ENCODE measurements at places on chromosomes 4 and X. TPM values are rescaled to one million over a fixed set of nuclear protein-coding genes. Genes with fewer than 3 reads are reported as not detected.

- no peak for DNase-seq
These were observed 28.5 kb downstream of the NKX1-1 start for GRCh38 chr4:1377606-1378261.

- no peak for DNase-seq
These were observed 20.9 kb downstream of the SPIN3 start for GRCh38 chrX:56974408-56974807.

DNA sequence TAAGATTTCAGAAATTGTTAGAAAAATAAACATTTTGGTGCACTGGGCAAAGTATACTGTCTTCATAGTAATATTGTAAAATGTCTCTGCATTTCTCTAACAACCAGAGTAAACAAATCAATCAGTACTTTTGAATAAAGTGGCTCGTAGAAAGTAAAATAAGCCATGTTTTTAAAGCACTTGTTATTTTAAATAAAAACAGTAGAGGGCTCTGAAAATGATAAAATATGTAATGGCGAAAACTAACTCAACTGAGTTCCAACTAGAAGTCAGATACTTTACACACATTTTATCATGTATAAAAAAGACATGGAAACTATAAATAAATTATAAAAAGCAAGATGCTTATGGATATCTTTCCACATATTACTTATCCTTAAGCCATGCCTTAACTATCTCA lies 1134.4 kb downstream of the PDHA2 start:
- no peak for DNase-seq

- DNase-seq, result no peak
These were observed at the start of gene ZIC3 for GRCh38 chrX:137565921-137566745. Gene ZIC3 (plus strand): TSS chrX:137566127. CDS start chrX:137566692, 565 bp downstream.

- no peak for DNase-seq
These were observed 116.2 kb downstream of the AASDH start for GRCh38 chr4:56271131-56271530.

DNA sequence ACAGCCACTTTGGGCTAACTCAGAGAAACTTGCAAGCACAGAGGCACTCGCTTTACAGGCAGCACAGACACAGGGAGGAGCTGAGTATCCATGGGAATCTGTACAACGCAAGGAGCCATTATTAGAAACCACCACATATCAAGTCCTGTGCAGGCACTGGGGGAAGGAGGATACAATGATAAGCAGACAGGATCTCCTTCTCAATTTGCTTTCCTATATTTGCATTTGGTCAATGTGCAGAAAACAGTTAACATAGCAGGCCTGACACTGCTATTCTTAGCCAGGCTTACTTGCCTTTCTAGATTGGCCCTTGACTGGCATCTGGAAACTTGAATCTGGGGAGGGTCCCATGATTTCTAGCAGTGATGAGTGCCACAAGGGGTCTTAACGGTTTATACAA lies 65.8 kb downstream of the TEC start:
- no peak for DNase-seq

DNA sequence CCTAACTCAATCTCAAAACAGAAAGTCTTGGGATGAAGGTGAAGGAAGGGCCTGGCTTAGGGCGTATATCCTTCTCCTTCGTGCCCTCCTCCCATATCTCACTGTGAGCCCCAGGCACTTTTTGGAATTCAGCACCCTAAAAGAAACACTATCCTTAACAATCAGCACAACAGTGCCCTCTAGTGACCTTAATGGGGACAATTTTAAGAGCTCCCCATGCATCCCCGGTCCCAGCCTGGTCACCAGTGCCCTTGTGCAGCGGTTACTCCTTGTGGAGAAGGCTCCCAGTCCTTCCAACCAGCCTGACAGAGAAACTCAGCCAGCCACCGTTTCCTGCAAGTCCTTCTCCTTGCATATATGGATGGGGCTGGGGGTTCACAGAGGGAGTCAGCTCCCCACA lies 4.2 kb downstream of the PAK3 start:
- no peak for DNase-seq

DNA sequence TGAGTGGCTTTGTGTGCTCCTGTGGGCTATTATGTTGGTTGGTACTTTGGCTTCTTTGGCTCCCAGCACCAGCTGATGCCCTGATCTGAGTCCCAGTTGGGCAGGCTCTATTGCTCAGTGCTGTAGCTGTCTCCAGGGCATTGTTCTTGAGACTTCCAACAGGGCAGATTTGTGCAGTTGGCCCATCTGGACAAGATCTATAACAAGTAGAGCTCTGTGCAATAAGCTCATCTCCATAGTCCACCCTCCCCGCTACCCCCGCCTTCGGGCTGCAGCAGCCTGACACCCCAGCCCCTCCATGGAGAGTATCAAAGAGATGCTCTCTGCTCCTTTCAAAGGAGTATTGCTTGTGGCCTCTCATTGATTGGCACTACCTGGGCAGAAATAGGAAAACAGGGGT lies 5.8 kb upstream of the TMEM31 start:
- DNase-seq, result no peak

DNA sequence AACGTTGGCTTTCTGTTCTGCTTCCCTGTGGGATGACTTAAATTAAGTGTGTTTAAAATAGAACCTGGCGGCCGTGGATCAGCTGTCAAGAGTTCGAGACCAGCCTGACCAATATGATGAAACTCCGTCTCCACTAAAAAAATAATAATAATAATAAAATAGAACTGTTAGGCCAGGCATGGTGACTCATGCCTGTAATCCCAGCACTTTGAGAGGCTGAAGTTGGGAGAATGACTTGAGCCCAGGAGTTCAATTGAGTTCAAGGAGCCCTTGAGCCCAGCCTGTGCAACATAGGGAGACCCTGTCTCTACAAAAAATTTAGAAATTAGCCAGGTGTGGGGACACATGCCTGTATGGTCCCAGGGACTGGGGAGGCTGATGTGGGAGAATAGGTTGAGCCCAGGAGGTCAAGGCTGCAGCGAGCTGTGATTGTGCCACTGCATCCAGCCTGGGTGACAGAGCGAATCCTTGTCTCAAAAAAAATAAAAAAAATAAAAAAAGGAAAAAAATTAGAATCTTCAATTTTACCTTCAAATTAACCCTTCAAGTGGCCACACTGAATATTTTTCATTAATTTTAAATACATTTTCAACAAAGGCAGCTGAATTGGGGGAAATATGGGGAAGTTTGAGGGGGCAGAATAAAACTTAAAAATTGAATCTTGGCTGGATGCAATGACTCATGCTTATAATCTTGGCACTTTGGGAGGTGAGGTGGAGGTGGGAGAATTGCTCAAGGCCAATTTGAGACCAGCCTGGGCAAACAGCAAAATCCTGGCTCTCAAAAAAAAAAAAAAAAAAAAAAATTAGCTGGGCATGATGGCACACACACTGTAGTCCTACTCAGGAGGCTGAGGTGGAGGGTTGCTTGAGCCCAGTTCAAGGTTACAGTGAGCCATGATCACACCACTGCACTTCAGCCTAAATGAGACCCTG lies 31.8 kb upstream of the HSD17B13 start:
- no peak for DNase-seq

DNA sequence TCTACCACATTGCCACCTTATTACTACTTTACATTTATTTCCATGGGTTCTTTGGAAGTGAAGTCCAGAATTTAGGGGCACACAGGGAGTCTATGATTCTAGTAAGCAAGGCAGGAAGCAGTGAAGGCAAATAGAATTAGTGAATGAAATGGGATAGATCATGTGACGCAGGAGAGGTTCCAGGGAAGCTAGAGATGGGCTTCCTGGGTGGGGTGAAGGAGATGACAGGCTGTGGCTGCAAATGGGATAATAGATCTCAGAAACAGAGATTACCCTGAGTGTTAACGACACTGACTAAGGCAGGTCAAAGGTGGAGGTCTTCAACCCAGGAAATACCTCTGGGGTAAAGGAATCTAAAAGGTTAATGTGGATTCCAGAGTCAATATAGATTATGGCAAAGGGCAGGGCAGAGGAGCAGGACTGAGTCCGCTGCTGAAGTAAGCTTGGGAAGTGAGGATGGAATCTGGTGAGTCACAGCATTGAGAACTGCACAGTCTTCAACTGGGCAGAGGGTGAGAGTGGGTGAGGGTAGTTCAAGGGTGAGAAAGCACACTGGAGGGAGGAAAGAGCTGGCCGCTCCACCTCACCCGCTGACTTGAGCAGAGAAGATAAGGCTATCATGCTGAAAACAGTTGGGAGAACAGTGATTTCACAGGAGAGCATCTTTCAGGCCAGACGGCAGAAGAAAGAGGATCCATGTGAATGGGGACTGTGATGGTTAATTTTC lies 70.8 kb downstream of the ANXA3 start:
- no peak for DNase-seq

DNA sequence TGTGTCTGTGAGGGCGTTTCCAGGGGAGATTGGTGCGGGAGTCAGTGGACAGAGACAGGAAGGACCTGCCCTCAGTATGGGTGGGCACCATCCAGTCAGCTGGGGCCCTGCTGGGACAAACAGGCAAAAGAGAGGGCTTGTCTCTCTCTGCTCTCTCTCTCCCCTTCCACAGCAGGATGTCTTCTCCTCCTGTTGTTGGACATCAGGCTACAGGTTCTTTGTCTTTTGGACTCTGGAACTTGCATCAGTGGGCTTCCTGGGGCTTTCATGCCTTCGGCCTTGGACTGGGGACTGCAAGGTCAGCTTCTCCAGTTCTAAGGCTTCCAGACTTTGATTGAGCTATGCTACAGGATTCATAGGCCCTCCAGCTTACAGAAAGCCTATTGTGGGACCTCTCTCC lies 59.6 kb downstream of the ADGRA3 start:
- DNase-seq, result no peak

DNA sequence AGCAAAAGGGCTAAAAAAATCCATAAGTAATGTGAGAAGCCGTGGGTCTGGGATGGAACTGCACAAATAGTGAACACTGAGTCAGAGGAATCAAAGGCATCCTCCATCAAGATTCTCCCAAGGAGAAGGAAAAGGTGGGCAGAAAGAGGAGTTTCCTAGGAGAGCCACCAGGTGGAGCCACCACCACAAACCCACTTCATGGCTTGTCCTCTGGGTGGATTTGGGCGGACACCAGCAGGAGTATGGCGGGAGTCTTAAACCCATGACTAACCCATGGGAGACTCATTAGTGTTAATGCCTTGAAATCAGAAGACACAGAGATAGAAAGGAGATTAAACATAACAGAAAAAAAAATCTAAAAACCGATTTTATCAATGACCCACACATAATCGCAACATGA lies 147.7 kb downstream of the SH3KBP1 start:
- DNase-seq, result peak; percentile 50

GRCh38 chr4:70654605-70655011 lies 11.7 kb downstream of the JCHAIN start:
- no peak for DNase-seq

- DNase-seq, result peak; percentile 46
These were observed 552 bp upstream of the NAA10 start for GRCh38 chrX:153935326-153935851.

- no peak for DNase-seq
These were observed 5.0 kb downstream of the F8A1 start for GRCh38 chrX:154890990-154891639.

DNA sequence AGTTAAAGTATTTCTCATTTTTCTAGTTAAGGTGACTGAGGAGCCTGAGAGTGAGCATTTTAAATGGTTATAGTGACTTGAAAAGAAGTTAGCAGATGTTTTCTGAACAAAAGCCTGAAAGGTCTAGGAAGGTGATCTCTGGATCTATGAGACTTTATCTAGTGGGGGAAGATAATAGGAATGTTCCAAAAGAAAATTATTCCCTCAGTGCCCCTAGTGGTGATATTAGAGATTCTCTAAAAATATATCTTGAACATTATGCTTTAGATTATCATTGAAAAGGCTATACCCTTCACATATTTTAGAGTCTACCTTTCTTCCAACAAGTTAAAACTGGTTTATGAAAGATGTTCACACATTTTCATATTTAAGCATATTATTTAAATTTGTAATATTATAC lies 69.0 kb upstream of the SPANXN1 start:
- no peak for DNase-seq

- DNase-seq, result no peak
These were observed 4.6 kb upstream of the CLDN24 start for GRCh38 chr4:183326853-183327252.

DNA sequence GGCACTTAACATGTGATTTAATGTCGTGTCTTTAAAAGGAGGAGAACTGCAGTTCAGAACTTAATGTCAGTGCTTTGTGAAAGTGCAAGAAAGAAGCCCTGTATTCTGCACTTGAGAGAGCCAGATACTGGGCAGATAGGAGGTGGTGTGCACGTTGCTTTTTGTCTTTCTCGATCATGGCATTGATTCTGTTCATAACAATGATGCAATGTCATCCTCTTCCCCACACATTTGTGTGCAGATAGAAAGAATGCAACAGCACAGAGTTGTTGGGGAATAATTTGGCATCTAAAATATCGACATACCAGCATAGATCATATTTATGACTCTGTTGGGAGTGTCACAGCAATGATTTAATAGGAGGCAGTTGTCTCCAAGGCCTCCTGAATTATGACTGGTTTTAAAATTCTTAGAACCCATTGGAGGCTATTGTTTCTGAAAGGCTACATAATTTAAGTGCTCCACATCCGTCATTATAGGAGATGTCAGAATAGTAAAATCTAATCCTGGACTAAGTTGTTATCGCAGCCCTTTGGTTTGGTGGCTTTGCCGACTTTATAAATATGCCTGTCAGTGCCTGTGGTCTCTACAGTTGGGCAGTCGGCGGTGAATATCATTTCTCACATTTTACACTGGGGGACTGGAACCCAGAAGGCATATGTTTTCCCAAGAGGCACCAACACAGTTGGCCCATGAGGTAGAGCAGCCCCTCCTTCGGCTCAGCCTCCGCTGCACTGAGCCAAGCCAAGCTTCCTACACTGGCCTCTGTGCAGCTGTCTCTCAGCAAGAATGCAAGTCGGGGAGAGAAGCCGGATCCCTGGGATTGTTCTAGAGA lies 124.9 kb downstream of the PTTG2 start:
- no peak for DNase-seq

GRCh38 chr4:149441338-149441737 lies 374.3 kb downstream of the IQCM start:
- no peak for DNase-seq

GRCh38 chr4:38230121-38230801 lies 270.1 kb downstream of the PTTG2 start:
- DNase-seq, result no peak

GRCh38 chr4:138645289-138645688 lies 370.3 kb upstream of the NOCT start:
- no peak for DNase-seq

GRCh38 chr4:88240297-88240714 lies 44.1 kb downstream of the PPM1K start:
- DNase-seq, result no peak

USO1 gene
- 74.3 TPM for total RNA-seq

PPP1R3F gene
- 8.3 TPM for total RNA-seq

MUC7 gene
- total RNA-seq, result not detected

GLRA2 gene
- total RNA-seq, result 0.10 TPM

SMIM31 gene
- not detected for total RNA-seq

CSAG3 gene
- not detected for total RNA-seq

MXRA5 gene
- total RNA-seq, result 1.2 TPM

NLGN3 gene
- total RNA-seq, result 2.1 TPM

PRSS48 gene
- total RNA-seq, result not detected

TMEM35A gene
- total RNA-seq, result 3.0 TPM

NUDT11 gene
- total RNA-seq, result 10.1 TPM

MAGEA8 gene
- total RNA-seq, result not detected

SCOC gene
- total RNA-seq, result 32.4 TPM

TCEAL2 gene
- total RNA-seq, result 57.0 TPM

CORIN gene
- 7.2 TPM for total RNA-seq

PNMA3 gene
- total RNA-seq, result 0.83 TPM
